Urinary bladder (tissue), 4 donors: ENCODE measurements at places on chromosomes 1 and 21. TPM values are rescaled to one million over a fixed set of nuclear protein-coding genes. Genes with fewer than 3 reads are reported as not detected.

GRCh38 chr21:38903690-38904139 is 98.0 kb downstream of the ETS2 start:
- DNase-seq: peak; percentile 86

GRCh38 chr1:95086949-95087533 is 14.3 kb upstream of the ALG14 start:
- no peak for DNase-seq

DNA sequence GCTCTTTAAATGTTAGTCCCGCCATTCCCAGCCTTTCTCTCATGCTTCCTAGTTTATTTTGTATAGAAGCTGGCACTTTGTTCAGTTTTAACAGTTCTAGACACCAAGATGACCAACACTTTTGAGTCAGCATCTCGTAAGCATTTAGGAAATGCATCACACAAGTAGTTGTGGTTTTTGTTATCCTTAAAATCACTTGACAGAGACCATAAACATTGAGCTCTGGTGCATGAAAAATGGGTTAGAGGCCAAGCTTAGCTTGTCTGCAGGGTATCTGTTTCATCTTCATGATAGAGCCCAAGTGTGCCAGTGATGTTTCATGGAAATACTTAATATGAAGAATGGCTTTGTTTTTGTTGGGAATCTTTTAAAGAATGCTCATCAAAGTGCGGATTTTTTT is 159.7 kb downstream of the DISP1 start:
- DNase-seq: no peak

DNA sequence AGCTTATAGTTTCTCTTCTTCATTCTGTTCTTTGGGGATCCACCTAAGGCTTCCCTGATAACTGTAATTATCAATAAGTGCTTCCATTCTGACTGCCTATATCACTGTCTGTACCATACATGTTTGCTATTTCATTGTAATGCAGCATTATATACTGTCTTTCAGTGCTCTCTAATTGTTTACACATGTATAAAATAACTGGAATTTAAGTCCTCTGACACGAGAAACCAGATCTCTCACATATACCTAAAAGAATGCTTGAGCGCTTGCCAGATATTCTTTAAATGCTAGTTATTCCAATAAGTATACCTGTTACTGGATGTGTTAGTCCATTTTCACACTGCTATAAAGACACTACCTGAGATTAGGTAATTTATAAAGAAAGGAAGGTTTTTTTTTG is 34.7 kb downstream of the CELF3 start:
- no peak for DNase-seq

Gene BMP8B
- total RNA-seq: 1.6 TPM

Gene OLFML2B
- 16.0 TPM for total RNA-seq
